Amygdala (tissue), 56 donors: ENCODE measurements at places on chromosomes 5 and 9.

GRCh38 chr5:82445726-82446335, 167.7 kb upstream of the RPS23 start:
- DNase-seq = no peak

- no peak for DNase-seq
Measured at GRCh38 chr9:87678650-87679355, 47.1 kb upstream of the CTSL start.

DNA sequence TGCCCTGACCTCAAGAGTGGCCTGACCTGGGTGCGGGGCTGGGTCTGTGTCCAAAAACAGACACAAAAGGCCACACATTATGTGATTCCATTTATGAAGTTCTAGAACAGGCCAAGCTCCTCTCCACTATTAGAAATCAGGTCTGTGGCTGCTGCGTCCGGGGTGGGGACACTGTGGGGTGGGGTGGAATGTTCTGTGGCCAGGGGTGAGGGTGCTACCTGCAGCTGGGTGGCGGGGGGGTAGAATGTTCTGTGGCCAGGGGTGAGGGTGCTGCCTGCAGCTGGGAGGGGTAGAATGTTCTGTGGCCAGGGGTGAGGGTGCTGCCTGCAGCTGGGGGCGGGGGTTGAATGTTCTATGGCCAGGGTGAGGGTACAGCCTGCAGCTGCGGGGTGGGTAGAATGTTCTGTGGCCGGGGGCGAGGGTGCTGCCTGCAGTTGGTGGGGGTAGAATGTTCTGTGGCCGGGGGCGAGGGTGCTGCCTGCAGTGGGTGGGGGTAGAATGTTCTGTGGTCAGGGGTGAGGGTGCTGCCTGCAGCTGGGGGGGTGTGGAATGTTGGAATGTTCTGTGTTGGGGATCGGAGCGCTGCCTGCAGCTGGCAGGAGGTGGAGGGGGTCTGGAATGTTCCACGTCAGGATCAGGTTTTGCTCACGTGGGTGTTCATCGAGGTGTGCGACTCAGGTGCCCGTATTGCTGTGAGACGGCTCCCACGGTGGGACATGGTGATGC, 8.3 kb downstream of the LCN12 start:
- DNase-seq = no peak

DNA sequence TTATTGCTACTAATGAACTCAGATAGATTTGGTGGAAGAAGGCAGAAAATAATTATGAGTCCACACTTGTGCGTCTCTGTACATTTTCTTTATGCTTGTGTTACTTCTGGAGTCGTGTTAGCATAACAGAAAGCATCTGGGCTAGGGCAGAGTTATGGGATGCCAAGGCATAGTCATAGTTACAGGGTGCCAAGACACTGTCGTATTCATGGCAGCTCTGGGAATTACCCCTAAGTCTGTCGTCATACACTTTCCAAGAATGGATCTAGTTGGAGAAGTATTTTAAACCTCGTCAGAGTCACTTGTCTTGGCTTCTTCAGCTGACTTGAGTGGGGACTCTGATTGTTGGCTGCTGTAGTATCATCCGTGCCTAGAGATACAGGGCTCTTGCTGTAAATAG, 27.7 kb downstream of the CAMK4 start:
- no peak for DNase-seq

- DNase-seq = no peak
Measured at GRCh38 chr5:53991942-53992341, 318.4 kb downstream of the ARL15 start.

GRCh38 chr5:179427676-179428056, 82.4 kb upstream of the ADAMTS2 start:
- no peak for DNase-seq
